ENCODE measurements at places on chromosomes 13 and 19.

DNA sequence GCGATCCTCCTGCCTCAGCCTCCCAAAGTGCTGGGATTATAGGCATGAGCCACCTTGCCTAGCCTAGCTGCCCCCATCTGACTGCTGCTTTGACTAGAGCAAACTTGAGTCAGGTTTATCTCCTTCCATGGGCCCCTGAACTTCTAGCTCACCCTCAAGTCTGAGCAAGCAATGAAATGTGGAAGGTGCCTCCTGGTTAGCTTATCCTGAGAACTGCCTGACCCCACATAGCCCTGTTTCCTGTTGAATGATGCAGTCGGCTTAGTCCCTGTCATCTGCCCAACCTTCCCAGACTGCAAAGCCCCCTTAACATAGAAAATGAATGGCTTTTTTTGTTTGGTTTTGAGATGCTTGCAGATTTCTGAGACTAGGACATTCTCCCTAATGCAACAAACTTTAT is 8.9 kb upstream of the TMEM160 start:
- DNase-seq, result no peak

- DNase-seq, result no peak
These were observed 185.5 kb downstream of the DNAJC3 start for GRCh38 chr13:95862408-95862807.

- DNase-seq, result no peak
These were observed 30.5 kb downstream of the VAV1 start for GRCh38 chr19:6803036-6803404.

DNA sequence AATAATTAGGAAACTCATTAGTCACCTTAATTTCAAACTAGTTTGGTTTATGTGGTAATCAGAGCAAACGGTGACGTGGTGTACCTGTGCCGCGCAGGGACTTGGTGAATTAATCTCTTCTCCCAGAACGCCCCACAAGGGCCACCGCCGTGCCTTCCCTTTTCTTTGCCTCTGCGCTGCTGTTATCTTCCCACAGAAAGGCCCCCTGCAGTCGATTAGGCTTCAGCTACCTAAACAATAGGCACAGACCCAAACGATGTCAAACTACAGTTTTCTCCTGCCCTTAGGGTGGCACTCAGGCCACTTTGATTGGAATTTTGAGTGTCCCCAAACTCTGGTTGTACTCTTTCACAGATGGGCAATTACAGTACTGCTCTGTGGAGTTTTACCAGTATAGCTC is 115.5 kb downstream of the GGACT start:
- DNase-seq, result no peak

DNA sequence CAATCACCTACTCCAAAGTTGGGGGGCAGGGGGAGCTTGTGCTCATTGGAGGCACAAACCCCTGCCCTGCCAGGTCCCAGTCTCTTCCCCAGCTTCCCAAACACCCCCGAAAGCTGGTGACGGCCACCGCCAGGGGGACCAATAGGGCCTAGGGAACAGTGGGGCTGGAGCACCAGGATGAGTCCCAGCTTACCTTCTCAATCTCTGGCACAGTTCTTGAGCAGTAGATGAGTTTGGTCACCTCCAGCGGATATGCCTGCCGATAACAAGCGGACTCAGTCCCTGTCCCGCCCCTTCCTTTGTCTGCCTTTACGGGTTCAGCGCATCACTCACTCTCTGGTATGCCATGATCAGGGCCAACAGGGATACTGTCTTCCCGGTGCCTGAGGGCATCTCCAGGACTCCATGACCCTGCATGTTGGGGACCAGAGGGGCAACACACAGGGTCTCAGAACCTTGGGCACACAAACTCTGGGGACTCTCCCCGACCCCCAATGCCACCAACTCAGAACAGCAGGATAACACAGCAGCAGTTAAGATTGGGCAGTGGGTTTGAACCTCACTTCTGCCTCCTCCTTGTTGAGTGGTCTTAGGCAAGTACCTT is 1.5 kb downstream of the ERCC2 start:
- DNase-seq, result no peak

- no peak for DNase-seq
These were observed 12.5 kb downstream of the PBX4 start for GRCh38 chr19:19606021-19606420.

GRCh38 chr19:37999309-38000213 is 92.6 kb downstream of the SIPA1L3 start:
- peak; percentile 95 for DNase-seq

DNA sequence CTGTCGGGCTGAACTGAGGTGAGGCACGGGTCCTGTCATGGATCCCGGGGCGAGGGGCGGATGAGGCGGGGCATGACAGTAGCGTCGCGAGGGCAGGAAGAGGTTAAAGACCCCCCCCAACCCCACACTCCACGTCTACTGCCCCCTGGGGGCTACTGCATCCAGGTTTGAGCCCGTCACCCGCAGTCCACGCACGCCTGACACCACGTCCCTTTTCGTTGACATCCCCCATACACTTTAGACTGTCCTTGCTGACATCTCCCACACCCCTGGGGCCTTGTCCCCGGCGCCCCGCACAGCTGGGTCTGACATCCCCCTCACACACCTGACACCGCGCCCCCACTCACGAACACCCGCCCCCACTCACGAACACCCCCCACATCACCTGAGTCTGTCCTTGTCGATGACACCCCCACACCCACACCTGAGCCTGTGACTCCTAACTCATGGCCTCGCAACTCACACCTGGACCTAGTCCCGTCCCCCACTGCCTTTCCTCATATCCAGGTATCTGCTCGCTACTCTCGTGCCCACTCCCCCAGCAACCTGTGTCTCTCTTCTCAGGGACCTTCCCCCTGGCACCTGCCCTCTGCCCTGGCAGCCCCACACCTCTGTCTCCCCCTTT is 416 bp downstream of the SLC25A42 start:
- DNase-seq, result no peak

- no peak for DNase-seq
These were observed 189.5 kb upstream of the SLC10A2 start for GRCh38 chr13:103255587-103256301.

- peak; percentile 87 for DNase-seq
These were observed 4.1 kb upstream of the CIRBP start for GRCh38 chr19:1264801-1265614.

GRCh38 chr13:69866555-69866954 is 241.1 kb upstream of the ATXN8OS start:
- DNase-seq, result no peak

GRCh38 chr13:105272660-105273631 is 1262.5 kb downstream of the EFNB2 start:
- DNase-seq, result no peak

DNA sequence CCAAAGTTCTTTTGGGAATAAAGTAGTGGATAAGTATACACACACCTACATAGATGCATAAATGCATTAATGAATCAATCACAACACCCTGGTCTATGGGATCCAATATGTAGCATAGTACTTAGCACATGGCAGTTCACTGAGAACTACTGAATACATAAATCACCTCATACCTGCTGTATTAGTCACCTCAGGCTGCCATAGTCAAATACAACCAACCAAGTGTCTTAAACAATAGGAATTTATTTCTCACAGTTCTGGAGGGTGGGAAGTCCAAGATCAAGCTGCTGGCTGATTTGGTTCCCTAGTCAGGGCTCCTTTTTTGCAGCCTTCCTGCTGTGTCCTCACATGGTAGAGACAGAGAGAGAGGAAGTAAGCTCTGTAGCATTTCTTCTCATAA is 228.2 kb downstream of the NHLRC3 start:
- no peak for DNase-seq

DNA sequence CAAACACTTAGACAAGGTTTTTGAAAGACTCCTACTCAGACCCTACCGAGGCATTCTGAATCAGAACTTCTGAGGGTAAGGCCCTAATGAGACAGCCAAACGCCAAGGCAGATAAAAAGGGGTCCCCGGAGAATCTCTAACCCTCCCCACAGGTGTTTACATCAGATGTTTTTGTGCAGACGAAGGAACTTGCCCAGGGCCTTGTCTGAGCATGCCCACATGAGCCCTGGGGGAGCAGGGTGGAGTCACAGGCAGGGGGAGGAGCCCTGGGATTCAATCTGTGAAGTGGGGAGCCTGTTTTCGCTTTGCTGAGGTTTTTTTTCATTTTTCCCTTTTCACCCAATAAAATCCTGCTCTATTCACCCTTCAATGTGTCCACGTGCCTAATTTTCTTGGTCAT is 61.6 kb upstream of the MED4 start:
- no peak for DNase-seq

DNA sequence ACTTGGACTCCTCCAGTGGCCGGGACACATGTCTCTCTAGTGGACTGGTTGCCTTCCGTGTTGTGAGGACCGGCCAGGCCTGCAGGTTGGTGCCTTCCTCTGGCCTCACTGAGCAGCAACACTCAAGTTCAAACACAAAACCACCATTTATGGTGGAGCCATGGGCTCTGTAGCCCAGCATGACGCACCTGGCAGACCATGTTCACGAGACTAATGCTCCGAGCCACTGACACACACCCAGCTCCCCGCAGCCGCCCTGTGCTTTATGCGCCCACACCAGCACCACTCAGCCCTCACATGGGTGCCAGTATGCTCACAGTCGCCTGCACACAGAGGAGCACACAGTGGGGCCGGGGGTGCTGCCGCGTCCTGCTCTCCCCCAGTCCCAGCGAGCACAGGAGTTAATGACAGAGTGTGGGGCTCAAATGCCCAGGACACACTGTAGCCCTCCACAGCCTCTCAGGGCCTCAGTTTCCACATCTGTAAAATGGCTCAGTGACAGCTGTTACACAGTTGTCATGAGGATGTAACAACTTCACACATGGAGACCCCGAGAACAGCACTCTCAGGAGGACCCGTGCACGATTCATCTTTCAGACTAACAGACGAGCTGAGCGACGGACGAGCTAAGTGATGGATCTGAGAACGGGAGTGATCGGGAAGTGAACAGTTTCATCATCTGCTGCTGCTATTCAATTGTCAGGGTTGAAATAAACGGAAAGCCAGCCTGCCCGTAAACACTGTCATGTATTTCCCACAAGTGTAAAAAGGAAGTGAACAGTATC is 7.8 kb downstream of the GAS6 start:
- no peak for DNase-seq

DNA sequence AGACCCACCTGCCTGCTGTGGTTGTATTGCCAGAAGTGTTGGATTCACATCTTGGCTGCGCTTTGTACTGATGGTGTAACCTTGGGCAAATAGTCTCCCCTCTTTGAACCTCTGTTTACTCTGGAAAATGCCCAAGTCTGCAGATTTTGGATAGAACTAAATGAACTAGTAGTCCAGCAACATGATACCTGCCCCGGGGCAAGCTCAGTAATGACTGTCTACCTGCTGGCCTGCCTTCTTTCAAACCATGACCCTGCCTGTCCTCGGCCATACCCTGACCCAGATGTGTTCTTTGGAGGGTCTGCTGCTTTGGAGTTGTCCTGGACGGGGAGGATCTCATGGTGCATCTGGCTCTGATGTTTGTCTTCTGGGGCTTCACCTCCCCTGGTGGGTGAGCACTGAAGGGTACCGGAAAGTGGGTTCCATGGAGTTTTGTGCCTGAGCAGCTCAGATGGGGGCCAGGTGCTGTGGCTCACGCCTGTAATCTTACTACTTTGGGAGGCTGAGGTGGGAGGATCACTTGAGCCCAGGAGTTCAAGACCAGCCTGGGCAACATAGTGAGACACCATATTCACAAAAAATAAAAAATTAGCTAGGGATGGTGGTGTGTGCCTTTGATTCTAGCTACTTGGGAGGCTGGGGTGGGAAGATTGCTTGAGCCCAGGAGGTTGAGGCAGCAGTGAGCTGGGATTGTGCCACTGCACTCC is 59.5 kb downstream of the TNFRSF19 start:
- no peak for DNase-seq

DNA sequence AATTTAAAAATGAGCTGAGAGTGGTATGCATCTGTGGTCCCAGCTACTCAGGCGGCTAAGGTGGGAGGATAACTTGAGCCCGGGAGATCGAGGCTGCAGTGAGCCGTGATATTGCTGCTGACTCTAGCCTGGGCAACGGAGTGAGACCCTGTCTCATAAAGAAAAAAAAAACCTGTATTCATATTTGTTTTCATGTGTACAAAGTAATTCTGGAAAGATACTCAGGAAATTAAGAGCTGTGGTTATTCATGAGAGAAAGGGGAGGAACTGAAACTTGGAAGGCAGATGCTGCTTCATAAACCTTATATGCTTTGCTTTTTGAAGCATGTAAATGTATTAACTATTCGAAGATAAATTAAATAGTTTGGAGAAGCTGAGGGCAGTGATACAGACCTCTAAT is 8.8 kb upstream of the RLN3 start:
- DNase-seq, result no peak

DNA sequence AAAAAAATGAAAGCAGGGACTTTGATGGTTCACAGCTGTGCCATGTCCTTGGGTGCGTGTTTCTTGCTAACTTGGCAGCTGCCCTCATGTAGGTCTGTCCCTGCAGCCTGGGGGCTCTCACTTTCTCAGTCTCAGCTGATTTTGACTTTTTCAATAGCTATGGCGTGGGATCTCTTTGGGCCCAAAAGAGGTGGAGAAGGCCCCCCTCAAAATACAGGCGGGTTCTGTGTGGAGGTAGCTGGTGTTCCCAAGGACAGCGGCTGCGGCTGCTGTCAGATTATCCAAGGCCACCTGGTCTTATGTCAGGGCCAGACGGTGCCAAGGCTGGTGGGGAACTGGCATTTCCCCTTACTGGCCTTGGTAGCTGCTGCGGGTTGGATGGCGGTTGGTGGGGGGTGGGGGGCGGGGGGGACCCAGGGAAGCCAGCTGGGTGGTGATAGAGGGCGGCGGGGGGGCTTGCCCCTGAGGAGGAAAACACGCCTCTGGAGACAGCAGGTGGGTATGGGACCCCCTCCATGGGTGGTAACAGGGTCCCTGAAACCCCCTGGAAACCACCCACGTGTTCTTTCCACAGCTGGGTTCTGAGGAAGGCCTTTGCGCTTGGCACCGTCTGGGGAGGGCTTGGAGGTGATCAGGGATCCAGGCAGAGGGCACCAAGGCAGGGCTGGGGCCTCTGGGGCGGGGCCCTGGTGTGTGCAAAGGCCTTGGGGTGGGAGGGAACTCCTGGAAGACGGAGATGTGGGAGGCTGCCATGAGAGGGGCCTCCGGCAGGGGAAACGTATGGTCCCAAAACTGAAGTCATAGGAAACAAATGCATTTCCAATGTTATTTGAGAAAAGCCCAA is 4.1 kb downstream of the TIMM13 start:
- DNase-seq, result no peak

DNA sequence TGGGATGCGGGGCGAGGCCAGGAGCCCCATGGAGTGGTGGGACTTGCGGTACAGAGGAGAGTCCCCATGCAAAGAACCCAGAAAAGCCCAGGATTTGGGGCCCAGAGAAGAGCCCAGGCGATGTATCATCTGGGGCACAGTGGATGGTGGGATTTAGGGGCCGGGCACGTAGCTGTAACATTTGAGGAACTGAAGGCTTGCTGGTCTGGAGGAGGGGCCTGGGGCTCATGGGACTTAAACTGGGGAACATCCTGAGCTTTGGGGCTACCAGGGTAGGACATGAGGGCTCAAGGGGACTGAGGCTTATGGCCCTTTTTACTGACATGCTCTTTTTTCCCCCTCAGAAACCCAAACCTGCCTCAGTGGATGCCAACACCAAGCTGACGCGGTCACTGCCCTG is 13.5 kb downstream of the MED25 start:
- no peak for DNase-seq

- no peak for DNase-seq
These were observed 138.5 kb upstream of the DACH1 start for GRCh38 chr13:72005455-72005854.

- no peak for DNase-seq
These were observed 231.2 kb downstream of the ZIC5 start for GRCh38 chr13:99740251-99740979.
